Anterior cingulate cortex (tissue), 58 donors: ENCODE measurements at places on chromosomes 5 and 9.

DNA sequence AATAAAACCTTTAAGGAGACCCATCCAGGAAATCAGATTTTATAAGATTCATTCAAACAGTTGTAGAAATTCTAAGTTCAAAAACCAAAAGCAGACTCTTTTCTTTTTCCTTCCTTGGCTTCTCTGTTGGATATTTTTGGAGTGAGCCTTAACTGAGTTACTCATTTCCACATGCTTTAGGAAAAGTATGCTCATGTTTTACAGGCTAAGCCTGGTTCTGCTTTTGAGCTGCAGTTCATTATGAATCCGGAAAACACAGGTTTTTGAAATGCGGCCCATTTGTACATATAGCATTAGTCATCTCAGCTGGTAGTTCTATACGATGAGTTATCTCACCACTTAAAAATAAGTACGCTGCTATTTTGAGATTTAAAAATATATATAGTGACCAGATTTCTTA, 156.6 kb upstream of the DMRT1 start:
- no peak for DNase-seq

DNA sequence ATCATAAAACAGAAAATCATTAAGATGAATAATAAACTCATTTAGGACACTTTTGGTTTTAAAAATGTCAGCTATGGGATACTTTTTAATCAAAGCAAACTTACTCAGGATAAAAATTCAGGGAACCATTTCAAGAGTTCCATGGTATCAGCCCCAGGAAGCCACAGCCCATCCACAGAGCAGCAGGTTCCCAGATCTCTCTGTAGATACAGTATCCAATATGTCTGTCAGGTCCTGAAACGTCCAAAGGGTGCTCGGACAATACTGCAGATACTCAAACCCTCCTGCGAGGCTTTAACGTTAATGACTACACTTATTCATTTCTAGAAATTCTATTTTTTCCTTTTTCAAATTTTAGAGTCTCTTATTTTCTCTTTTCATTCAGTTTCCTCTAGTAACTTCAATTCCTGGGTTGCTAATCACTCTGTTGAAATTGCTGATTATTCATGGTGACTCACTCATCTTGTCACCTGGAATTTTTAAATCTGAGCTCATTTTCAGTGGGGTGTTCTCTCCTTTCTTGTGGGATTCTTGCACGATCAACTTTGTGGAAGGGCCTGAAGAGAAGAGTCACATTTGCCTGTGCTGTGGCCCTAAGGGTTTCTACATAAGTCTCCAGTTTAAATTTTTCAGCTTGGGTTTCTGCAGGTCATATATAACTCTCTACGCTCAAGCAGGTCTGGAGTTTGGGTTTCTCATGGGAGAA, 435.8 kb downstream of the CTNND2 start:
- DNase-seq, result no peak

DNA sequence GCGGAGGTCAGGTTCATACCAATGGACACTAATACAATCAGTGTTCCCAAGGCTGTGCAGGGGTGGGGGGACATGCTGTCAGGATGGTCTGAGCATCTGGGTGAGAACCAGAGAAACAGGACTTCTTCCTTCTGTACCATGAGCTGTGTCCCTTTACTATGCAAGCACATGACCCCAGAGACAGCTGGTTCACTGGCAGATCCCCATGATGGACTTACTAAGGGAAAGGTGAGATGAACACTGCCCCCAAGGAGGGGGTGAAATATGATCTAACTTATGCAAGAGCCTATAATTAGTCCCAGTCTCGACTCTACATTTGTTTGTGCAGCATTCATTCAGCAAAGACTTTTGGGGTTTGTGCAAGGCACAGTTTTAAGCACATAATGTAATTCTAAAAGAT, 91.4 kb downstream of the LIFR start:
- no peak for DNase-seq

DNA sequence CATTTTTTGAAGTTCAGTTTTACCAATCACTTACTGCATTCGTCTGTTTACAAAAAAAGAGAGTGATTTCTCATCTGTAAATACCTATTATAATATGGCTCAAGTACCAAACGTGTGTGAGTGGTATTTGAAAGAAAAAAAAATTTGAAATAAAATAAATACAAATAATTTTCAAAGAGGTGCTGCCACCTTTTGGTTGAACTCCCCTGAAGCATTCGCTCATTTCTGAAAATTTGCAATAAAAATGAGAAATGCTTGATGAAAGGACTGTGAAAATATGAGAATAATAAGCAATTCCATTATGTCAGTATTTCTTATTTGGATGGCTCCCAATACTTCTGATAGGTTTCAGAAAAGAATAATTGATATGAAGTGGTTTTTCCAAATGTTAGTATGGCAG, 409.9 kb downstream of the CTNND2 start:
- DNase-seq, result no peak

DNA sequence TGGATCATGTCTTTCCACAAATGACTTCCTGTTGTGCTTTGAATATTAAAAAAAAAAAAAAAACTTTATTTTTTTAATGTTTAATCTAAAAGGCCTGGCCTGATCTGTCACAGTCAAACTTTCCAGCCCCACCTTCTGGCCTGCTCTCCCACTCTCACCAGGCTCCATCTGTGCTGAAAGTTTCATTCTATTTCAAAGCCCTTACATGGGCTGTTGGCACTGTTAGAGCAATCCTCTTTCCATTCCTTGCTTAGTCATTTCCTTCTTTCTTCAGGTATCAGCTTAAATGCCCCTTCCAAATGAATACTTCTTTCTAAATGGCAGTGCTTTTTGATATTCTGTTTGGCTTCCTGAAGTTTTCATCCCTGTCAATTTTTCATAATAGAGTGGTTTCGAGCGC, 1104.8 kb upstream of the C9orf72 start:
- no peak for DNase-seq

- no peak for DNase-seq
Observed at GRCh38 chr5:150208187-150209098, 18.6 kb downstream of the SLC6A7 start.

GRCh38 chr9:71025201-71025600, 96.2 kb downstream of the TRPM3 start:
- DNase-seq, result no peak

GRCh38 chr9:135440620-135441019, 39.0 kb upstream of the PPP1R26 start:
- no peak for DNase-seq

DNA sequence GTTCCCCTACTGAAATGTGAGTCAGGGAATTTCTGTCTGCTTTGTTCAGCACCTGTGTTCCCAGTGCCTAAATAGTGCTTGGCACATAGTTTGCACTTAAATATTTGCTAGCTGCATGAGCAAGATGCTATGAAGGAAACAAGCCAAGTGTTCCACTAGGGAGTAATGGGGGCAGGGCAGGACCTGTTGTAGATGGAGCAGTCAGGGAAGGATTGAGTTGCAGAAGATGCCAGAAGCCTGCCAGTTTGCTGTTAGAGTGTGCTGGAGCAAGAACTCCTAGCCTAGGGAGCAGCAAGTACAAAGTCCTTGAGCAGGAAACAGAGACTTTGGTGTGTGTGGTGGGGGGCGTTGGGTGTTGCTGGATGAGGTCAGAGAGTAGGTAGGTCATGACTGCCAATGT, 87.5 kb downstream of the DAB2IP start:
- DNase-seq, result no peak

DNA sequence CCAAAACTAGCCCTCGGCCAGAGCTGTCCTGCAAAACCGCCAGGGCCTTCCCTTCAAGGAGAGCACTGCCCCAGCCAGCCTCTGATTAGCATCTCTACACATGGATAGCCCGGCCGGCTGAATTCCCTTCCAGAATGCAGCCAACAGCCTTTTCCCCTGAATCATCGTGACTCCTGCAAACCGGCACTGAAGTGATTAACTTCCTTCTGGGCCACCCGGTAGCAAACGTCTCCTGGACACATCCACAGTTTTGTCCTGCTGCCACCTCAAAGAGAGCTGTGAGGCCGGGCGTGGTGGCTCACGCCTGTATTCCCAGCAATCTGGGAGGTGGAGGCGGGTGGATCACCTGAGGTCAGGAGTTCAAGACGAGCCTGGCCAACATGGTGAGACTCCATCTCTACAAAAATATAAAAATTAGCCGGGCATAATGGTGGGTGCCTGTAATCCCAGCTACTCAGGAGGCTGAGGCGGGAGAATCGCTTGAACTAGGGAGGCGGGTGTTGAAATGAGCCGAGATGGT, 21.1 kb upstream of the EEIG1 start:
- DNase-seq, result no peak
